ENCODE measurements at places on chromosomes 4 and X.

DNA sequence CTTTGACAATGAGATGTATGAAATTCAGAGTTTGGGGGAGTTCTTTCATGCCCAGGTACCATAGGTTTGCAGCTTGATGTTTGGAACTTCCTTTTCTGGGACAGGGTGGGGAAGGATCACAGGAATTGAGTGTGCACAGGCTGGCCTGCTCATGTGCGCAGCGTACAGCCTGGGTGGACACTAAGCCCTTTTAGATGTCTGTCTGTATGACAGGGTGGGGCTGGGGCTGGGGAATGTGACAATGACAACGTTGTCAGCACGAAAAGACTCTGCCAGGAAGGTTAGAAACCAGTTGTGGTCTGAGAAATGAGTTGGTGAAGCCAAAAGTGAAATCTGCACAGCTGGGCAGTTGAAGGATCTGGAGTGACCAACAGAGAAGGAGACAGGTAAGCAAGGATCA is 47.4 kb downstream of the WWC2 start:
- no peak for DNase-seq

DNA sequence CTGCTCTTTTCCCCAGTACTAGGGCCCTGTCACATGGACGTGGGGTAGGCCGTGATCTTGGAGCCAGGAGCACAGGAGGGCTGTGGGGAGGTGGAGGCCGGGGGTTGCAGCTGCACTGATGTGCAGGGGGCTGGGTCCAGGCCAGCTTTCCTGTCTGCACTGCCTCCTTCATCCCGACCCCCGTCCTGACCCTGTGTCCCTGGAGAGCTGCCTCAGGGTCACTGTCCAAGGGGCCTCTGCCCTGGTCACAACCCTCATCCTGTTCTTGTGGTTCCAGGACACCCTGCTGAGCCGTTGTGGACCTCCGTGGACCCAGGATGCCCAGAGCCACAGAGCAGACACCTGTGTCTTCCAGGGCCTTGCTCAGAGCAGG is 91.7 kb upstream of the ADRA2C start:
- no peak for DNase-seq

GRCh38 chr4:143782521-143782920 is 82.0 kb upstream of the FREM3 start:
- DNase-seq: no peak

GRCh38 chrX:109270580-109271484 is 211.1 kb downstream of the GUCY2F start:
- DNase-seq: no peak

- no peak for DNase-seq
Observed at GRCh38 chr4:126364311-126364911, 1049.7 kb downstream of the FAT4 start.

- no peak for DNase-seq
Observed at GRCh38 chrX:45758319-45758718, 557.6 kb upstream of the DIPK2B start.

- no peak for DNase-seq
Observed at GRCh38 chr4:13982010-13982409, 354.5 kb upstream of the BOD1L1 start.

DNA sequence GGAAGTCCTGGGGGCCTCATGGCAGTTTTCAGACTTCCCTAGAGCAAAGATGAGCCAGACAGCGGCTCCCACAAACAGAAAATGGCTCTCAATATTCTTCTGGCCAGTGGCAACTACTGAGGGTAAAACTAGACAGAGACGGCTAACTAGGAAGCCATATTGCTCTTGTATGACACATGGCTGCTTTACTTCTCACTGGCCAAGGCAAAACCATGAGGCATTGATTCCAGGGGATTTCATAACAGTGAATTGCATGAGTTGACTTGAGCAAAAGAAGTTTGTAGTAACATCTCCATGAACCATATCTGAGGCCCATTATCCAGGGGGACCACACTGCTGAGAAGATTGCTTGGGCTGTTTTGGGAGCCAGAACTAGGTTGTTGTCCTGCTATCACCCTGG is 13.7 kb upstream of the TLR8 start:
- DNase-seq: no peak

DNA sequence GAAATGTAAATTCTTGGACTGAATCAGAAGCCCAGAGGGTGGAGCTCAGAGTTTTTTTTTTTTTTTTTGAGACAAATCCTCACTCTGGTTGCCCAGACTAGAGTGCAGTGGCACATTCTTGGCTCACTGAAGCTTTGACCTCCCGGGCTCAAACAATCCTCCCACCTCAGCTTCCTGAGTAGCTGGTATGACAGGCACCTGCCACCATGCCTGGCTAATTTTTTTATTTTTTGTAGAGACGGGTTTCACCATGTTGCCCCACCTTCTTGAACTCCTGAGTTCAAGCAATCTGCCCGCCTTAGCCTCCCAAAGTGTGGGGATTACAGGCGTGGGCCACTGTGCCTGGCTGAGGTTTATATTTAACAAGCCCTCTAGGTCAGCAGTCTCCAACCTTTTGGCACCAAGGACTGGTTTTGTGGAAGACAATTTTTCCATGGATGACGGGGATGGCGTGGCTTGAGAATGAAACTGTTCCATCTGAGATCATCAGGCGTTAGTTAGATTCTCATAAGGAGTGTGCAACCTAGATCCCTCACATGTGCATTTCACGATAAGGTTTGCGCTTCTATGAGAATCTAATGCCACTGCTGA is 76.7 kb downstream of the FHIP1A start:
- no peak for DNase-seq

- DNase-seq: no peak
Observed at GRCh38 chr4:166498546-166498945, 625.5 kb downstream of the TLL1 start.

DNA sequence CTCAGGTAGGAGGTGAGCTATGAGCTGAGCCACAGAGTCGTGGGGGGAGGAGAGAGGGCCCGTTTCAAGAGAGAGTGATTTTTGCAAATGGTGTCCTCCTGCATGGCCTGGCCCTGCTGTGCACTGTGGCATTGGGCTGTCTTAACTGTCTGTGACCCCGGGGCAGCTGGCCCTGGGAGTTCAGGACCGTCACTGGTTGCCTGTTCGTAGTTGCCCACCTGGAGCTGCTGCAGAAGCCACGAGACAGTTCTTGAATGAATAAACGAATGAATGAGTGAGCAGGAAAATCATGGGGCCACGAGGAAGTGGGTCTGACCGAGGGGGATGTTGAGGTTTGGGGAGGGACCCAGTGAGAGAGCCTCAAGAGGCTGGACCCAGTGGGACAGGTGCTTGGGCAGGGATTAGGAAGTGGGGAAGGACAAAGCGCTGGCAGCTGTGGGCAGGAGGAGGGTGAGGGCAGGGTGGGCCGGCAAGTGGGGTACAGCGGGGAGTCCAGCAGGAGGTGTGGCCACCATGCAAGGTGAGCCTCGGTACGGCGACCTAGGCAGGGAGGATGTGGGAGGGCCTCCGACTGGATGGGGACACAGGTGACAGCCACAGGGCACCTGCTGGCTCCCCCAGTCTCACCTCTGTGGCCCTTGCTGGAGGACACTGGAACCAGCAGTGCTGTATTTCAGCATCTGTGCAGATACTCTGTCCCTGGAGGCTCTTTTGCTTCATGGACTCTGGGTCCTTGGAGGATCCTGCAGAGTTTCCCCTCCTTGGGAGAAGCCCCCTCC is 10.2 kb downstream of the RGS12 start:
- no peak for DNase-seq

GRCh38 chr4:72604324-72604723 is 35.3 kb upstream of the ADAMTS3 start:
- no peak for DNase-seq

GRCh38 chr4:87103691-87104187 is 116.7 kb downstream of the KLHL8 start:
- no peak for DNase-seq

- no peak for DNase-seq
Observed at GRCh38 chr4:109985993-109986974, 73.6 kb downstream of the EGF start.

- no peak for DNase-seq
Observed at GRCh38 chr4:113160548-113160947, 111.1 kb downstream of the ANK2 start.

- no peak for DNase-seq
Observed at GRCh38 chr4:132956962-132957361, 192.1 kb upstream of the PCDH10 start.

- no peak for DNase-seq
Observed at GRCh38 chr4:78213218-78213617, 156.1 kb downstream of the FRAS1 start.

DNA sequence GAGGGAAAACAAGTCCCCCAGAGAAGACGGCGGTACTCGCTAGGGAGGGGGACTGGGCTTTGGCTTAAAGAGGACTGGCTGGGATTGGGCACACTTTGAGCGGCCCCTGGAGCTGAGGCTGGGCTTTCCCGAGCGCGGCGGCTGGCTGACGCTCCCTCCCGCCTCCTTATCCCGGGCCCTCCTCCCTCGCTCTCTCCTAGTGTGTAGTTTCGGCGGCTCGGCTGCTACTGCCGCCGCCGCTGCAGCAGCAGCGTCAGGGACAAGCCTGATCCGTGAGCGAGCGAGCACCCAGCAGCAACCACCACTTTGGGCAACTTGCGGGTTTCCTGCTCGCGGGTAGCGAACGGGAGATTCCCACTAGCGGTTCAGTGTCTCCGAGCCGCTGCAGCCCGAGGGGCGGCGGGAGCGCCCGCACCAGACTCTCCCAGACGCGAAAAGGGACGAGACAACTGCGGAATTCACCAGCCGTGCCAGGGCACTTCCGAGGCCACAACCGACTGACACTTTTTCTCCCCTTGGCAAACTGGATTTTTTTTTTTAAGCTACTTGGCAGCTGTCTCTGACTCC is 632 bp upstream of the PCDH7 start:
- no peak for DNase-seq

DNA sequence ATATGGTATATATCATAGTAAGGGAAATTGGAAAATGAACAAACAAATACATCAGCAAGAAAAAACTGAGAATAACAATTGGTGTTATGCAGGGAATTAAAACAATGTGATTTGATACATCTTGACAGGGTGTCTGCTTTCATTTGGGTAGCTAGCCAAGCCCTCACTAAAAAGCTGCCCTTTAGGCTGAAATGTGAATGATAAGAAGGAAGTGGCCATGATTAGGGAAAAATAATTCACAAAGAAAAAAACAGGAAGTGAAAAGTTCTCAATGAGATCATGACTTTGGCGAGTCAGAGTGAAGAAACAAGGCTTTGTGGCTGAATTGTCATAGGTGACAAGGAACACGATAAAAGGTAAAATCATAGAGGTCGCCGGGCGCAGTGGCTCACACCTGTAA is 675.8 kb upstream of the SLIT2 start:
- no peak for DNase-seq

- DNase-seq: no peak
Observed at GRCh38 chr4:178523038-178523437, 1080.8 kb upstream of the AGA start.

- DNase-seq: no peak
Observed at GRCh38 chr4:150384249-150384648, 197.7 kb upstream of the MAB21L2 start.

- DNase-seq: peak; percentile 1
Observed at GRCh38 chrX:78945186-78945912, at the start of gene P2RY10. P2RY10 (plus strand) TSS chrX:78945391; CDS start chrX:78960521, 15,130 bp downstream.

DNA sequence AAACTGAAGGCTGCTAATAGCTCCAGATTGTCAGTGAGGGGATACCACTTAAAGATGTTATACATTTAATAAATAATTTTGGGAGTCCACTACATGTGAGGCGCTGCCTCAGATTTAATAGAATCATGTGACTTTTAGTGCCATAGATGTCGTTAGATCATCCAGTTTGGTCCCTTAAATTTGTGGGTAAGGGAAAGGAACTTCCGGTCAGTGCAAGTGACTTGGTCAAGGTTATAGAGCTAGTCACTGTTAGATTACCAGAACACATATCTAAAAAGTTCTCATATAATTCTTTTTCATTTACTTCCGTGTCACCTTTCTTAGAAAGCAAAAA is 529 bp upstream of the UBA6 start:
- DNase-seq: no peak

DNA sequence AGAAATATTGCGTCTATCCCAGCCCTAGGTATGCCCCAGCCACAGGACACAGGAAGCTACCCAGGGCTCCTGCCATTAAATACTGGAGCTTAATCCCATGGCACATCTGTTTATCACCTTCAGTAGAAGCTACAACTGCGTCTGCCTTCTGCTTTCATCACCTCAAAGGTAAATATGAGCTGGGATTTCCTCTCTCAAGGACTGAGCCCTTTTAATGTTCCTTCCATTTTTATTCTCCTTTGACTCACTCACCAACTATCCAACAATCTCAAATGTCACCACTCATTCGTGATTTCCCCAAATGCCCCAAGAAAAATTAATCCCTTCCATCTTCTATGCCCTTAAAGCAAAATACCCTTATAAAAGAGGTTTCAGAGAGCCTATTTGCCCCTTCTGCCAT is 1.8 kb upstream of the MID1 start:
- no peak for DNase-seq

DNA sequence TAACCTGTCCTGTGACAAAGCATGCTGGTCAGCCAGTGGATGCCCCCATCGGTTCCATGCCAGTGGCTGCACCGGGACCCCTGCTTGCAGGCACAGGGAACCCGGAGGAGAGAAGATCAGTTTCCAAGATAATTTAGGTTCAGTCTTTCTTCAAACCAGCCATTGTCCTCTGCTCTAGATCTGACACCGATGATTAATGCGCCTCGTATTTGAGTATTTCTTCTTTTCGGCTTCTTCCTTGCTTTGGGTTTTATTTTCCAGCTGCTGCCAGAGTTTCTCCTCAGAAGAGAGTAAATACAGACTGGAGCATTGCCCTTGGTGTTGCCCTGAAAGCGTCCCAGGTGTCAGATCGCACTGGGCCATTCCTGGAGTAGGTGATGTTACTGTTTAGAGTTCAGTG is 19.2 kb upstream of the BCOR start:
- no peak for DNase-seq

- no peak for DNase-seq
Observed at GRCh38 chrX:123475068-123475724, 257.7 kb downstream of the THOC2 start.

DNA sequence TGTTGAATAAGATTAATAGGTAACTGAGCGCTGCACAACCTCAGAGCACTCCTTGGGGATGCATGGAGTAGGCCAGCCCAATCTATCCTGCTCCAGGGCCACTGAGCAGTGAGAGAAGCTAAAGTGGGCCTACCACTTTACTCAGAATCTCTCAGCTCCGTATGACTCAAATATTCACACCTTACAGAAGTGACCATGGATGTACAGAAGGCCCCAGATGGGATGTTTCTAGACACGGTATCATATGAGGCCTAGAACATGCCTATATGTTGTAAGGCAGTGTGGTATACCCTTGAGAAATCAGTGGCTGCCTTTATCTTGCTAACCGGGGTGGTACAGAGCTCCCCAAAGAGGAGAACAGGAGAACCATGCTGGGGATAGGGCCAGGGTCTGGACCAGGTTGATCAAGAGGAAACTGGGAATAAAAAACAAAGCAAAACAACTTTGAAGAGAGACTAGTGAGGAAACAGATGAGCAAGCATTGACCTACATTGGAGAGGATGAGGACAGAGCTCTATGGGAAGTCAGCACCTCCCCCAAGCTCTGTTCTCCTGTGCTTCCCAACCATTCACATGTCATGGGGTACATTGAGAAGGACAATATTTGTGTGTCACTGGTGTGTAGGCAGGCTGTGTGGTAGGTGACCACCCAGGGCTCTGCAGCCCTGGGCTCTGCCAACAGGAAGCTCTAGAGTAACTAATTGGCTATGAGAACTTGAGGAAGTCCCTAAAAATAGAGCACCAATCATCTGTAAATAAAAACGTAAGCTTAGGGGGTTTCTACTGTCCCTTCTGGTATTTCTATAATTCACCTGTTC is 31.4 kb downstream of the HOPX start:
- DNase-seq: no peak

GRCh38 chr4:145935253-145936141 is 3.1 kb downstream of the ZNF827 start:
- DNase-seq: no peak

GRCh38 chrX:63930140-63930539 is 145.1 kb upstream of the ARHGEF9 start:
- DNase-seq: no peak

- no peak for DNase-seq
Observed at GRCh38 chr4:88006956-88007303, 505 bp upstream of the PKD2 start.

Data from activated effector memory CD4-positive, alpha-beta T cell treated with Interleukin-2 at 50 U/mL for 16 hours (primary cell).